CD4-positive, alpha-beta T cell treated with Interleukin-21 for 1 hour (primary cell): ENCODE measurements at places on chromosomes 7 and 10.

DNA sequence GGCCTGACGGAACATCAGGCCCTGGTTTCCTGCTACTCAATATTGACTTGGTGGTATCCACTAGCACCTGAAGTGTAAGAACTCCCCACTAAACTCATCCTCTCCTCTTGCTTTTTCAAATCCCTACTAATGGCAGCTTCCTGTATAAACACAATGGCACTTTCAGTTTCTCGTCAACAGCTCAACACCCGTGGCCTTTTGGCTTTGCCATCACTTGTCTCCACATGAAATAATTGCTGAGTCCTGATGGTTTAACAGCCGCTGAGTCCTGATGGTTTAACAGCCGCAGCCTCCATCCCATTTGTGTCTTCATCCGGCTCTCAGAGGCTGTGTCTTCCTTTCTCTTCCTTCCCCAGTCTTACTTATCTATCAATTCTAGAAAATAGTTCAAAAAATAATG is 261.4 kb upstream of the PITRM1 start:
- DNase-seq: no peak

DNA sequence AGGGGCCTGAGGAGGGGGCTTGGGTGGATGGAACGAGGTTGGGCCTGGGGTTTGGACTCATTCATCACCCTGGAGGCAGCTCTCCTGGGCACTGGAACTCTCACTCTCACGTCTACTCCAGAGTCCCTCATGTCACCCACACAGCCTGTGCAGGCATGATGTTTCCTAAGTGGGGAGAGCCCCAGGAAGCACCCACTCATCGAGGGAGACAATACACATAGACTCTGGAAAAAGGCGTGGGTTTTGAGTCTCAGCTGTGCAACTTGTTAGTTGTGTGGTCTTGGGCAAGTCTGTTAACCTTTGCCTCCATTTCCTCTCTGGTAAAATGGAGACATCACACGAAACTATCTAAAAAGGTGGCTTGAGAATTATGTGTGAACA is 25.9 kb upstream of the RBM20 start:
- DNase-seq: no peak

DNA sequence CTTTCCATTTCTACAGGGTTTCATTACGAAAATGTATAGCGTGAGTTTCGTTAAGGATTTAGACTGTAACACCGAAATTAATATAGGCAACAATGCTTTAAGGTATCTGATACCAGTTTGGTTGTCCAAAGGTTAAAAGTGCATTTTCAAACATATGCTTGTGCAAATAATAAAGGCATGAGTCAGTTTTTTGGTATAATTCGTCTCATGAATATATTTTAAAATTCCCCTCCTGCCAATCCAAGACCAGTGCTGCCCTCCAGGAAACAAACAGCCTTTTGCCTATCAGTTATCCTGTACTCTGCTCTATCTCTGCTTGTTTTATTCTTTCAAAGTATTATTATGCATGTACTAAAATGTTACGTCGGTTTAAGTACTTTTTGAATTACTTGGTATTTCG is 2.0 kb downstream of the LCOR start:
- DNase-seq: no peak

DNA sequence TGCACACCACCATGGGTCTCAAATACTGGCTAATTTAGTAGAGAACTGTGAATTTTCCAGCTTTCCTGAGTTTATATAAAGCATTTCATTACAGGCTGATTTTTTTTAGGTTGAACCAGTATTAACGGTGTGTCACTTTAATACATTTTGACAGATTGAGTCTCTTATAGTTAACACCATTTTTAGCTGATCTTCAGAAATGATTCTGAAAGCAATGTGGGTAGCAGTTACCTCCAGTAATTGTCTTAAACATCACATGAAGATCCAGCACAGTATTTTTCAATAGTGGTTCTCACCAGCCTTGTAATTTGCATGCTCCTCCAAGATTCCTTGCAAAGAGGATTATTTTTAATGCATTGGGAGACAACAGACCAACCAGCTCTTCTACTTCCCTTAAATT is 693.6 kb downstream of the PHTF2 start:
- no peak for DNase-seq

DNA sequence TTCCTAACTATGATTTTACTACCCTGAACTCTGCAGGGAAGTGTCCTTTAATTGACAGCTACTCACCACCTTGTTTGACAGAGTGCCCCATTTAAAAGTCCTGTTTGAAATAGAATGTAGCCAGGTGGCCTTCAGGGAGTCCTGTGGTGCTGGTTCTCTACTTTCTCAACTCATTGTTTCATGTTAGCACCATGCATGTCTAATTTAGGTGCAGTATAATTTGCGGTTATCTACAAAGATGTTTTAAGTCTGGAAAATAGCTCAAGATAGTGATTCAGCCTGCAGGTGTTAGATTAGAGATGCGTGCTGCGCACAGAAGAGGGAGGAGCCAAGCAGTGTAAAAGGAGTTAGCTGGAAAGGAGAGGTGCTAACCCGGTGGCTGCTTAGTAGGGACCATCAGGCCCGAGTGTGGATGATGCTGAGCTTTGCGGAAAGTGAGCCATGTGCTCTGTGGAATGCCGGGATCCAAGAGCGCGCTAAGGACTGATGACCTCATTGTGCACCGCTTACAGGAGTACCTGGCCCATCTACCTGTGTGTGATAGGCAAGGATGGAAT is 1.2 kb downstream of the CCM2 start:
- peak; percentile 71 for DNase-seq

DNA sequence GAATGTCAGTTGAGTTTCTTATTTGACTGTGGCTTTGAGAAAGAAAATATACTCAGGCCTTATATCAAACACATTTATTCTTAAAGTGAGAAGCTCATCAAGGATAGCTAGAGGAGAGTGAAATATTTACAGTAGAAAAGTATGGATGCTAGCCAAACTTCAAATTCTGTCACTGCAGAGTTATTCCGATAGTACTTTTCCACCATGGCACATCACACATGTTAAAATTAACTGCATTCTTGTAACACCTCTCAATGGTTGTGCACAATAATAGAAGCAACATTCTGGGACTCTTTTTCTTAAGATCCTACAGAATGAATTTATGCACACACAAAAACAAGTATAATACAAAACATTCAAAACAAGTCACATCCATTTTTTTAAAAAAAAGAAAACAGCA is 4.5 kb downstream of the PPP1R3C start:
- DNase-seq: no peak

DNA sequence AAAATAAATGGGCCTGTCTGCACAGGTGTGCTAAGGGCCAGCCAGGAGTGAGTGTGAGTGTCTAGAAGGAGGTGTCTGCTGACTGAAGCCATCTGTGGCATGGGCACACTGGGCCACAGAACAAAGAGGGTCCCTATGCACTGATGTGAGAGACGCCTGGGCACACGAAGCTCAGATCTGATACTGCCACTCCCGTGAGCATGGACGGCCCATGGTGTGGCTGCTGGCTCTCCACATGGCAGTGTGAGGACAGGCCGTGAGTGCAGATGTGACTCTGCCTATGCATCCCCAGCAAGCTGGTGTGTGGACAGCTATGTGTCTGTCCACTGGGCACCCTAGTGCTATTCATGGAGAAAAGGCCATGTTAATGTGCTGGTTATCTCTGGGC is 12.8 kb upstream of the MYL7 start:
- no peak for DNase-seq

- DNase-seq: no peak
Measured at GRCh38 chr7:137454767-137455166, 111.2 kb upstream of the PTN start.

- no peak for DNase-seq
Measured at GRCh38 chr10:48620719-48621118, 15.8 kb upstream of the ARHGAP22 start.

- no peak for DNase-seq
Measured at GRCh38 chr7:54955696-54956420, 63.0 kb upstream of the EGFR start.

- no peak for DNase-seq
Measured at GRCh38 chr7:117448655-117449054, 21.4 kb upstream of the ASZ1 start.

DNA sequence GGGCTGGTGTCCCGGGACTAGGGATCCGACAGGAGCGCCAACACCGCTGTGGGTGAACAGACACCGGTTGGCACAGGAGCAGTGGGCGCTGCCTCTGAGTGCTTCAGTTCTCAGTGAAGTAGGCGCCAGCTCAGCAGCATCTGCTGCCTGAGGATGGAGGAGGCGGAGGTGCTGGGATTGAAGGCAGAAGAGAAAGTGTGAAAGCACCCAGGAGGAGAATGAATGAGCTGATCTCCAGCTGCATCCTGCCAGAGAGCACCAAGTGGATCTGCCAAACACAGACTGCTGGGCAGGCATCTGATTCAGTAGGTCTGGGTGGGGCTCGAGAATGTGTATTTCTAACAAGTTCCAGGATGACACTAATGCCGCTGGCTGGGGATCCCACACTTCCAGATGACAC is 74.5 kb downstream of the LANCL2 start:
- no peak for DNase-seq

DNA sequence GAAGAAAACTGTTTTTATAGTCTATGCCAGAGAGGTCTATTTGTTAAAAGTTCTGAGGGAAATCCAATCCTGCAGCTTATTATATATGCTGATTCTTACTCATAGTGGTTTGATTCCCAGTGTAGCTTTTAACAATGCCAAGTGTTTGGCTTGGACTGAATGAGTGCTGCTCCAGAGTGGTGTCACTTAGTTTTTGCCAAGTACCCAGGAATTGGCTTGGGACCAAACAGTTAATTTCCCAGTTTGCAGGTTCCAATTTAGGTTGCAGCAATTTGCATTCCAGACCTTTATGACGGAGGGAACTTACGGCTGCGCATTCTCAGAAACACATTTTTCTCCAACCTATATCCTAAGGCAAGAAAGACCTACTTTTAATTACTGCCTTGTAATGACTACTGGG is 32.4 kb downstream of the NSUN6 start:
- DNase-seq: no peak

DNA sequence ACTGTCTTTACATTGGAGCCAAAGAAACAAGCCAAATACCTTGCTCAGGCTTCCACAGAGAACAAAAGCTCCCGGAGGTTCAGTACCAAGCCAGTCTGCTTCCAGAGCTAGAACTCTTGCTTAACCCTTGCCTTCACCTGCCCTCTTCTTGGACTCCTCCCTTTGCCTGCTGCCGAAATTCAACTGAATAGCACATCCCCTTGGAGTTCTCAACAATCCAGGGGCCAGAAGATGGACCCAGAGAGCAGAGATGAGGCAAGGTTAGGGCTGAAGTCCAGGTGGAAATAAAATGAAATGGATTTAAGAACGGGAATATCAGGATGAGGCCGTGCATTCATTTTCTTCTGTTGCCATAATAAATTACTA is 876 bp upstream of the PIK3AP1 start:
- no peak for DNase-seq

GRCh38 chr7:82677493-82677892 is 233.9 kb upstream of the CACNA2D1 start:
- peak; percentile 53 for DNase-seq
